ENCODE measurements at places on chromosomes 2 and 18.

DNA sequence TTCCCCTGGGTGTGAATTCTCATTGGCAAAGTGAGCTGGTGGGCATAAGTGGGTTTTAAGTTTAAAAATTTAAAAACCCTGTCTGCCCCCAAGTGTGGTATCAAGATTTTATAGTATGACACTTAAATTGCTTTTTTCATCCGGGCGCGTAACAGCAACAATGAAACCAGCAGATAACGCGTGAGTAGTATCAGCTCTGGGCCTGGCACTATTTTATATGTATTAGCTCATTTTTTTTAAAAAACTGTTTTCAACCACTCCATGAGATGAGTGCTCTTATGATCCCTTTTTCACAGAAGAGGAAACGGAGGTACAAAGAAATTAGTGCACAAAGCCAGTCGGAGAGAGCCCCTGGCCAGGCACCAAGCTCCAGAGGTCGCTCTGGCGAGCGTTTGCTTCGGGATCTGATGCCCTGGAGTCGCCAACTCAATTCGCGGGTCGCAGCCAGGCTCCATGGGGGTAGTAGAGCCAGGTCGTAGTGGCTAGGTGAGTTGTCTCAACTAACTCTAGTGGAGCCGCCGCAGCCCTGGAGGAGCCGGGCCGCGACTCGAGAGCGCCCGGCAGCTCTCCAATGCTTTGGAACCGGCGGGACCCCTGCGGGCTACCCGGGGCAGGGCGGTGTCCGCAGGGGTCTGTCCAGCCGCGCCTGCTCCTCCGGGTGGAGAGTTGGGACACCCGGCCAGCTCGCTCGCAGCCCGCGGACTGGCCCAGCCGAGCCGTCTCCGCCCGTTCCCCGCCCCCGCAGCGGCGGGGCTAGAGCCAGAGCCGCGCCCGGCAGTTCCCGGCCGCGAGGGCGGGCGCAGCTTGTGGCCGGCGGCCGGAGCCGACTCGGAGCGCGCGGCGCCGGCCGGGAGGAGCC, at the start of gene IL1R1:
IL1R1 (plus strand) TSS at position 777 of the 859 bp plus-strand sequence. CDS start 14,979 bp downstream, outside the sequence.
- DNase-seq: no peak

GRCh38 chr2:179172894-179173293, 91.7 kb downstream of the SESTD1 start:
- DNase-seq: no peak

- no peak for DNase-seq
Measured at GRCh38 chr2:219309278-219309677, at the start of gene PTPRN. TSS of gene PTPRN (minus strand) at chr2:219309401. CDS start at chr2:219309332, 69 bp downstream.

DNA sequence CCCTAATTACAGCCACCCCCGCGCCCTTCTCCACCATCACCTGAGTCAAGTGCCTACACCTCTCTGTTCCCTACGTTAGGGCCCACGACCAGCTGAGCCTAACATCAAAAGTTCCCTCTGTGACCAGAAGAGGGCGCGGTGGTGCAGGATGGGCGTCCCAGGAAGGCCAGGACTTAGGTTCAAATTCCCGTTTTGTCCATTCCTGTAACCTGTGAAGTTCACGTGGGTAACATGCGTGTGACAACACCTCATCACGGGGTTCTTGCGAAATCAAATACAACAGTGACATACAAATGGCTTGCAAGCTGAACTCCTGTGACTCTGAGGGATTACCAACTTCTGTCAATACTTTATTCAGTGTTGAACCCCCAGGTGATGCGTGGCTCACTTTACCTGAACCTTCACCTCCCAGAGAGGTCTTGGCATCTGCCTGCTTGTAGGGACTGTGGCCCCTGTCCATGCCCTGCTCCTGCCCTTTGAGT, 207.9 kb downstream of the ARL4C start:
- DNase-seq: no peak

DNA sequence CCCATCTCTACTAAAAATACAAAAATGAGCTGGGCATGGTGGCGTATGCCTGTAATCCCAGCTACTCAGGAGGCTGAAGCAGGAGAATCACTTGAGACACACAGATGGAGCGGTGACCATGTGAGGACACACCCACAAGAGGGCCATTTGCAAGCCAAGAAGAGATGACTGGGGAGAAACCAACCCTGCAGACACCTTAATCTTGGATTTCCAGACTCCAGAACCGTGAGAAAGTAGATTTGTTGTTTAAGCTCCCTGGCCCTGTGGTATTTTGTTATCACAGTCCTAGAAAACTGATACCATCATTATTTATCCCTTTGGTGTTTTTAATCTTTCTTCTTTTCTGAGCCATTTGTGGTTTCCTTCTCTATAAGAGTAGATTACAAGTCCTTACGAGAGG, 88.6 kb upstream of the ID2 start:
- DNase-seq: no peak

- no peak for DNase-seq
Measured at GRCh38 chr2:120600335-120600734, 135.3 kb upstream of the GLI2 start.

- no peak for DNase-seq
Measured at GRCh38 chr2:83364264-83364663, 1094.8 kb downstream of the SUCLG1 start.

GRCh38 chr18:32422201-32422600, 48.5 kb downstream of the GAREM1 start:
- no peak for DNase-seq

GRCh38 chr18:9756933-9757470, 48.9 kb downstream of the RAB31 start:
- no peak for DNase-seq

DNA sequence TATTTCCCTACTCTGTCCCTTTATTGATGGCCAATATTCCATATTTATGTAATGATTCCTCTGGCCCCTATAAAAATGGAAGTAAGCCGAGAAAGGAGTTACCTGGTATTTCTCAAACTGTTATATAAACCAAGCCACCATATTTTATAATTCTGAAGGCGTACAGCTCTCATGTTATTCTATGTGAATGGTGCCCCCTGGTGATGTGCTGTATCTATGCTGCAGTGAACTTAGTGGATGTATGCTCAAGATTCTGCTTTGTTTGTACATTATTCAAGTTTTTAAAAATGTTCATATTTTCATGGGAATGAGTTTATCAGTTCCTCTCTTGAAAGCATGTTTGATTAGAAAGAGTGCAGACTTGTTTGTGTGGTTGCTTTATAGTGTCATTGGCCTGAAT, 194.5 kb upstream of the LRRTM1 start:
- no peak for DNase-seq

GRCh38 chr2:123609077-123609476, 416.0 kb upstream of the CNTNAP5 start:
- no peak for DNase-seq

DNA sequence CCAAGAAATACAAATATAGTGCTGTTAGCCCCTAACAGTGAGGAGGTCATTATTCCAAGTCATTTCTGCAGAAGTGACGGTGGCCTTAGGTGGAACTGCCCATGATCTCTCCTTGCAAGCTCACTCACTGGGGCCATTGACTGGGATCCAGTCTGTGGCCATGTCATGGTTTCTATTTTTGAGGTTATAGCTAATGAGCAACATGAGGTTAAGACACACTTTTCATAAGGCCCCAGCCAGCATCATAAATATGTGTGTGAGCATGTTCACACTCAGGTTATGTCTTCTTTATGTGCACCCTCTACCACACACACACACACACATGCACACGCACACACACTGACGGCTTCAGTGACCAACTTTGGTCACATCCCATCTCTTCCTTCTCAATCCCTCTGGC, 484 bp downstream of the AFF3 start:
- no peak for DNase-seq

DNA sequence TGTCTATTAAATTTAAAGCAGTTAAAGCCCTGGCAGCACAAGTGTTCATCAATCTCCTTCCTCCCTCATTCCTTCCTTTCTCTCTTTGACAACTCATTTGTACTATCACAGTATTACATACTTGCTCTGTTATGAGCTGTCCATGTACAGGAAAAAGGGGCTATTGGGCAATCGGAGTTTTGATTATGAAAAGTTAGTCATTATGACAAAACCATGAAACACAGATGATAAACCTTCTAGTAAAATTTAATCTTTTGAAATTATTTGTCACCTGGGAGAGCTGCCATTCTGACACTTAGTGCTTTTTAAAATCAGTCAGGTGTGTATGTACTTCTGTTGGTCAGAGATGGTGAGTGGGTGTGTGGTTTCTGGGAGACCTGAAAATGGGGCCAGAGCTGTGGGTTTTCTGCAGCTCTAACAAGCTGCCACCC, 39.4 kb downstream of the MAP4K4 start:
- DNase-seq: no peak

DNA sequence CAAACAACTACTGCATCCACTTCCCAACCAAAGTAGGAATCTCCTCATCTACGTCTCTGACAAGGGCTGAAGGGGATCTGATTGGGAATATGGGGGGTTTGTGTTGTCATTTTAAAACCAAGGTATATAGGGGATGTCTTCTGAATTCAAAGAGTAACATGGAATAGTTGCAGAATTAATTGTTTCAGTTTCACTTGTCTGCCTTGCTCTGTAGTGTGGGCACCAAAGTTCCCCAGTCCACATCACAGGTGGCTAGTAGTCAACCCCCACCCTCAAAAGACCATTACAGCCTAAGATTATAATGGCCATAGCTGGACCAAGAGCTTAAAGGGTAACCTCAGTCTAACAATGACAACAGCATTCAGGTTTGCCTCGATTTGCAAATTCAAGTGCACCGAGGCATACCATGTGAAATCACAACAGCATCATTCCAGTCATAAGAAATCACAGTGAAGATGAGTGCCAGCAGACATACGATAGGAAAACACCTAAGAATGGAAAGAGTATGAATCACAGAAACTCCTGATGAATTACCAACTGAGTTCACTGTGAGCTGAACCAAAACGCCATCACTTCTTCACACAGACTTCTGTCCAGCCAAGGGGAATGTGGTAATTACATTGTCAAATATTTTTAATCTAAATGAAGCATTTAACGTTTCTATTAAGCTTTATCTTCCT, 52.4 kb downstream of the MYO5B start:
- DNase-seq: no peak

DNA sequence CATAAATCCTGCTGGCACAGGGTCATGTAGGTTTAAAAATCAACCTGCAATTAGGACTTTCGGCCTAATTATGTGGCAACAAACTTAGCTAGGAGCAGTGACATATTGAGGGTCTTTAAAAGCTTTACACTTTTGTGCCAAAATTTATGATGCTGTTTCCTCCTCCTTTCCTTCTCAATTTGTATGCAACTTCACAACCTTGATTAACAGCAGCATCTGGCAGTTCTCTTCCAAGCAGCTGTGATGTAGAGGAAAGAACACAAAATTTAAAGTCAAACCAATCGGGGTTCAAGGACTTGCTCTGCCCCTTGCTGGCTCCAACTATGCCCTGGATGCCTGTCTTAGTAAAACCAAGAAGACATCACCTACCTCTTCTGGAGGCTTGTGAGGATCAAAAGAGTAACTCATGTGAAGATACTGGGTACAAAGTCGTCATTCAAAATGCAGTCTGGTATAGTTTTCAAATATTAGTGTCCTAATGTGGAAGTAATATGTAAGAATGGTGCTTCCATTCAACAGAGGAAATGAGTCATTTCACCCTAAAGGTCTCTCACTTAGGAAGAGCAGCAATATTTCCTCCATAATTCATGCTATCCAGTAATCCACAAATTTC, 94.7 kb downstream of the ANKRD44 start:
- DNase-seq: no peak

DNA sequence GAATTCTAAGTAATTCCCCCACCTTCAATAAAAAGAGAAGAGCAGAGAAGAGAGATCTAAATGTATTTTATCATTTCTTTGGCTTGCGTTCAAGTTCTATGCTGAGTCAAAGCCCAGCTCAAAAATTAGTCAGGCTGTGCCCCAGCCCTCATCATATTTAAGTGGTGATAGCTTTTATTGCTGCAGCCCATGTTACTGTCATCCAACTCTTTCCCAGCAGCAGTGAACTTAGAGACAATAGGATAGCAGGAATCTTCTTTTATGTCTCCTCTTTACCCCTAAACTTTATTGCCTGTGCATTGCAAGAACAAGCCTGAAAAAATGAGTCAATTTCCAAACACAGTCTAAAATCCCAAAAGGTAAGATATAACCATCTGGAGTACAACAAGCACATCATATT, 1599.3 kb upstream of the PIK3C3 start:
- DNase-seq: no peak

- DNase-seq: no peak
Measured at GRCh38 chr2:39625927-39626270, 39.8 kb upstream of the TMEM178A start.

DNA sequence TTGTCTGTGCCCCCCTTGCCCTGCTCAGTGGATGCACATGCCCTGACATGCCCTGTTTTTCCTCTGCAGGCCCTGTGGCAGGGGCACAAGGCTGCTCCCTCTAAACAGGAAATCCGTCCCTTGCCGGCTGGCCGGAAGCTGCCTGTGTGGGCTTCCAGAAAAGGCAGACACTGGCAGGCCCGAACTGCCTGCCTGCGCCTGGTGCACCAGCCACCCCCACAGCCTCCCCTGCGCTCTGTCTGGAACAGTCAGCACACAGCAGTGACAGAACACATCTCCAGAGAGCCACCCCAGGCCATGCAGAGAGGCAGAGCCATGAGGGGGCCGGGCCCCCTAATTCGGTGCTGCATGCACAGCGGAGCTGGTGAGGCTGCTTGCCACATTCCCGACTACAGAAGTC, 33.5 kb downstream of the LOXHD1 start:
- DNase-seq: no peak

GRCh38 chr2:100939445-100939844, 62.6 kb upstream of the RPL31 start:
- DNase-seq: no peak

GRCh38 chr2:208386541-208386940, 20.1 kb upstream of the PTH2R start:
- no peak for DNase-seq

DNA sequence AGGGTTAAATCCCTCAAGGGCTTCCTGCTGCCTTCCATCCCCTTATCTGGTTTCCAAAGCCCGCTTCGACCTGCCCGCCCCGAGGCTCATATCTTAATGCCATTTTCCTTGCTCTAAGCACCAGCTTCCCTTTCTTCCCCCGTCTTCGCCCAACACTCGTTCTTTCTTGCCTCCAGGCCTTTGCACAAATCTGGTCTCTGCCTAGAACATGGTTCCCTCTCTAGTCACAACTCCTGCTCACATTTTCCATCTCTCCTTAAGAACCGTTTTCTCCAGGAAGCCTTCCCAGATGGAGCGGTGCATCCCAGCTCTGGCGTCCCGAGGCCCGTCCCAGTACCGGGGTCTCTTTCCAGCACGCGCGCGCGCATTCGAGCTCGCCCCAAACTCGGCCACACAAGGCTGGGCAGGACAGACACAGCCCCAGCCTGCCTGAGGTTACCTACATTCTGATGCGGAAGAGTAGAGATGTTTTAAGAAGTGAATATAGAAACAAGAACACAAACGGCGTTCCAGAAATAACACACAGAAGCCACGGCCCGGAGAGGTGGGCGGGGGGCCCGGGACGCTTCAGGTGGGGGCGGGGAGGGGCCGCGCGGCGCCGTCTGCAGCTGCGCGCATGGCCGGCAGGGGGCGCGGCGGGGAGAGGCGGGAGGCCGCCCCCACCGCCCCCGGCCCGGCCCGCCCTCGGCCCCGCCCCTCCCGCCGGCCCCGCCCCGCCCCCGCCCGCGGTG, at the start of gene DGKD:
DGKD (plus strand) TSS at position 726 of the 731 bp plus-strand sequence. CDS start 25 bp downstream, outside the sequence.
- DNase-seq: no peak

GRCh38 chr2:106085181-106085940, 108.7 kb downstream of the UXS1 start:
- DNase-seq: no peak

Data from left renal cortex interstitium (tissue), 4 donors.